ENCODE measurements at places on chromosomes 4 and X.

DNA sequence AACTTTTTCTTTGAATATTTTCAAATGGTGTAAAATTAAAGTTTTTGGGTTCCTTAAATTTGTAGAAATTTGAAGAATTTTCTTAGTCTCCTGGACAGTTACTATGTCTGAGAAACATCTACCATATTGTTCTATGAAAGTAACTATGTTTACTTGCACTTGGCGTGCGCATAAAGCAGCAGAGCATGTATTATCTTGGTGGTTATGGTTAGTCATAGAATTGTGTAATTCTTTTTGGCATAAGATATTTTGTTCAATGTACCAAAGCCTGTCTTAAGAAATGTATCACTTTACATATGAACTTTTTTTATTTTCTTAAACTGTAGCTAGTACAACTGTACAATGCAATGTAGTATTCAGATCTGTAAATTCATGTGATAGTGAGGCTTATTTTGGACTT, 49.2 kb downstream of the CDS1 start:
- DNase-seq: peak; percentile 22

GRCh38 chr4:25095837-25096236, 64.4 kb downstream of the SEPSECS start:
- no peak for DNase-seq

DNA sequence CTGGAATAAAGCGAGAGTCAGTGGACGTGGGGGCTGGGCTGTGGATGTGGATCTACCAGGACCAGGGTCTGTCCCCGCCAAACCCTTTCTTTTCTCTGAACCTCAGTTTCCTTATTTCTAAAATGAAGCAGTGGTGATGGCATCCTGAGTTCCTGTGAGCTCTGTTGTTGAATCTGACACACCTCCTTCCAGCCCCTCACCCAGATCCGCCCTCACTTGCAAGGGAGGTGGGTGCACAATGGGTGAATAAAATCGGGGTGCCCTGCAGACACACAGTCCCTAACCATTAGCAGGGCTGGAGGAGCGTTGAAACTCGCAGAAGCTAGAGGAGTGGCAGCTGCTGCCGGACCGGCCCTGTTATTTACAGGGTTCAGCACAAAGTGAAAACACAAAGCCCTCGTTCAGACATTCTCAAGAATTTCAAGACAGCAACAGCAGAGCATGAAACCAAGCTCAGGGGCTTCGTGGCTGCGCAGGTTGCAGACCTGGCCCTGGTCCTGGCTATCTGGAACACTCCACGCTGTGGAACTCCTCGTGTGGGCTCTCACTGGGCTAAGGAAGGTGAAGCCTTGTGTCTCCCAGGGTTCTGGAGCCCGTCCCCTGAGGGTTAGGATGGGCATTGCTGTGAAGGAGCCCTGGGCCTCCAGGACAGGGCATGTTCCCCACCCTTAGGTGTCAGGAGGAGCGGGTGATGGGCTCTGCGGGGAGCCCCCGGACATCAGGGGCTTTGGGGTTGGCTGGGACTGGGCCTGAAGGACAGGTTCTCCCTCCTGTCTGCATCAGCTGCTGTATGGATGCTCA, 42.9 kb downstream of the PSAPL1 start:
- no peak for DNase-seq

- no peak for DNase-seq
Observed at GRCh38 chr4:77920371-77920770, 57.7 kb downstream of the MRPL1 start.

- no peak for DNase-seq
Observed at GRCh38 chr4:74394476-74395136, 29.7 kb downstream of the EREG start.

GRCh38 chr4:54746218-54746617, 88.5 kb downstream of the KIT start:
- no peak for DNase-seq
